ENCODE measurements at places on chromosomes 11 and 22.

GRCh38 chr11:73384531-73384871 lies 8.3 kb downstream of the RELT start:
- DNase-seq = no peak

DNA sequence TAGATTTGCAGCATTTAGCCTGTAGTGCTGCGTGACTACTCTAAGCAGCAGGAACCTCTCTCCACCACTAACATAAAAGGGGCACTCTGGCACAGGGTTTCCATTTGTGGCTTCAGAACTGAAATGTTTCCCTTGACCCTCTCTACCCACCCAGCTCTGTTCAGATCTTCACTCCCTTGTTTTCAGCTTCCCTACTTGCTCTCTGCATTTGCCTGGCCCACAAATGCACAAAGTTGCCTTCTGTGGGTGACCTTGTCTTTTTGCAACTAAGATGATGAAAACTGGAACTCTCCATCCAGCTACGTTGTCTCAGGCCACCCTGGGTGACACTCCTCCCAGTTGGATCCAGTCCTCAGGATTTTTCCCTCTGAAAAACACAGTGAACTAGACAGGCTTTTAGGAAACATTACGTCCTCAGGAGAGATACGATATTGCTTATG lies 19.8 kb upstream of the PSMA1 start:
- no peak for DNase-seq

GRCh38 chr11:118117790-118118601 lies 31.2 kb upstream of the SMIM35 start:
- DNase-seq = no peak

- no peak for DNase-seq
Observed at GRCh38 chr11:76841923-76842452, 18.7 kb upstream of the ACER3 start.

GRCh38 chr11:10611979-10612862 lies 43.8 kb upstream of the LYVE1 start:
- DNase-seq = no peak

- no peak for DNase-seq
Observed at GRCh38 chr11:111631666-111632039, 29.4 kb downstream of the SIK2 start.

DNA sequence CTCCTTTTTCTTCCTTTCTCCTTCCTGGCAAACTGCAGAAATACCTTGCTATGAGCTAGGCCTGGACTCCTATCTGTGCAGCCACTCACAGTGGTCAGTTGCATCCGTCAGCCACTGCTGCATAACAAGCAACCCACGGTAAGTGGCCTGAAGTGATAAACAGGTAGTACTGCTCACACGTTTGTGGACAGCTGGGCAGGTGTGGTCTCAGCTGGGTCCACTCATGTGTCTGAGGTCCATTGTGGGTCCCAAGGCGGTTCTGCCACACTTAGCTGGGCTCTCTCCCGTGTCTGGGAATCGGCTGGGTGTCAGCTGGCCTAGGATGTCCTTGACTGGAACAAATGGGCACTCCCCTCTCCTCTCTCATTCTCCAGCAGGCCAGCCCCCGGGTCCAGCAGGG lies 109.3 kb downstream of the BRD1 start:
- no peak for DNase-seq

GRCh38 chr11:121582296-121582695 lies 129.5 kb upstream of the SORL1-AS1 start:
- no peak for DNase-seq

GRCh38 chr22:28477556-28477955 lies 202.1 kb downstream of the TTC28 start:
- no peak for DNase-seq
